H7 (cell line): ENCODE measurements at places on chromosomes 12 and 14.

DNA sequence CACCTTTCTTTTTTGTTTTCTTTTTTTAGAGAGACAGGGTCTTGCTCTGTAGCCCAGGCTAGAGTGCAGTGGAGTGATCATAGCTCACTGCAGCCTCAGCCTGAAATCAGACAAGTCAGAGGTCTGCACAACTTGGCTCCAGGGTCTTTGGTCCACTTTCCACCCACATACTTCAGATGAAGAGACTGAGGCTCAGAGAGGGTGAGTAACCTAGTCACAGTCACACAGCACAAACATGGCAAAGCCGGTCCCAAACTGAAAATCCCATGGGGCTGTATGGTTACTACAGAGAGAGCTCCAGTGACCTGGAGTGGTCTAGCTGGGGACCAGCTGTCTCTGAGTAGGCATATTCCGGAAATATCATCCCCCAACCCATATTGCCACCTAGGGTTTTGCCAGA is 19.2 kb downstream of the LHX5 start:
- no peak for DNase-seq

DNA sequence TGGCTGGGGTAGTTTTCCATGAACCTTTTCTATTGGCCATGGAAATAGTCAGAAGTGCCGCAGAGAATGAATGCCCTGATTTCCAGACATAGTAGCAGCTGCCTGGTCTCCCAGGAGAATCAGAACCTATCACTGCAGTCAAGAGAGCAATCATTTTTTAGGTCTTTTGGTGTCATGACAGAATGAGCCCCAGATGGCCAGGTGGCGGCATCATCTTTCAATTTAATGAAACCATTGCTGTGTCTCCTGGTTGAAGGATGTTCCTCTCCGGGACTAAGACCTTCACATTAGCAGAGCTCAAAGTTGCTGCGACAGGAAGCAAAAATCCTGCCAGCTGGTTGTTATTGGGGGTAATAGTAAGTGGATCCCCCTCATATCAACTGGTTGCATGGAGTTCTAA is 18.8 kb downstream of the TNFAIP2 start:
- DNase-seq, result no peak

- DNase-seq, result no peak
Observed at GRCh38 chr12:119730381-119730780, 62.4 kb downstream of the PRKAB1 start.

DNA sequence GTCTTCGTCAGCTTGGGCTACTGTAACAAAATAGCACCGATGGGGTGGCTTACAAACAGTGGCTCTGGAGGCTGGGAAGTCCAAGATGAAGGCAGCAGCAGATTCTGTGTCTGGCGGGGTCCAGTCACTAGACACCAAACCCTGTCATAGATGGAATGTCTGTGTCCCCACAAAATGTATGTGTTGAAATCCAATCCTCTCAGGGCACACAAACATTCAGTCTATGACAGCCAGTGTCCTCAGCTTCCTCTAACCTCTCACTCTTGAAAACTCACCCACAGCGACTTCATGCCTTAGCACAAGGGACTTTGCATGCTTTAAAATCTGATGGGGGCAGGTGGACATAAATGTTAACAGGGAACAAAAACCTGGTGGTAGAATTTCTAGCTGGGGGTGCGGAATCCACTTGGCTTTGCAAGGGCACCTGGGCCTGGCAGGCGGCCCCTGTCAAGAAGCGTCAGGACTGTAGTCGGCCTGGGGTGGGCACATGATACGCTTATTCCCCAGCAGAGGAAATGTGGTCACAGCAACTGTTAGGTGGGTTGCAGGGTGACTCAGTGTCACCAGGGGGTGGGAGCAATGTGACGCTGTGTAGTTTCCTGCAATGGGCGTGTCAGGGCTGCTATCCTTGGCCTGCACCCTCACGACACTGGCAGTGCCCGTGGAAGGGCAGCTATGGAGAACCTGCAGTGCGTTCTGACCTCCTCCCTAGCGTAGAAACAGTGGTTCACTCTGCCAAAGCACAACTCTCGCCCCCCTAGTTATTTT is 17.7 kb downstream of the RIN3 start:
- DNase-seq, result no peak

DNA sequence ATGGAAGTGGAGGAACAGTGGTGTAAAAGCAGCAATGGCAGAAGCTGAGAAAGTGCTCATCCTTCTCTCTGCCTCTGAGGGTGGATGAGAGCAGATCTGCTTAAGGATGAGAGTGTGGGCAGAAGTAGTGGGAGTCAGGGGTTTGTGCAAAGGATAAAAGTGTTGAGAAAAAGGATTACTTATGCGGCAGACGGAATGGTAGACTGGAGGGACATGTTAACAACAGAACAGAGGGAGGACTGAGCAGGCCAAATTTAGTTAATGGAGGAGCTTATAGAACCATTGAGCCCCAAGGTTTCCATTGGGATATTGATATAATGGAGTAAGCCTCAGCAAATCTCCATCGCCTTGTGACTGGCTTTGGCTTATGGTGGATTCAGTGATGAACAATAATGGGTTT is 25.5 kb downstream of the TRHDE start:
- DNase-seq, result no peak

- no peak for DNase-seq
Observed at GRCh38 chr14:69133206-69134125, 19.5 kb downstream of the DCAF5 start.

GRCh38 chr14:60596139-60596538 is 53.1 kb downstream of the SIX1 start:
- no peak for DNase-seq

GRCh38 chr12:17159506-17160300 is 553.7 kb upstream of the LMO3 start:
- DNase-seq, result no peak

DNA sequence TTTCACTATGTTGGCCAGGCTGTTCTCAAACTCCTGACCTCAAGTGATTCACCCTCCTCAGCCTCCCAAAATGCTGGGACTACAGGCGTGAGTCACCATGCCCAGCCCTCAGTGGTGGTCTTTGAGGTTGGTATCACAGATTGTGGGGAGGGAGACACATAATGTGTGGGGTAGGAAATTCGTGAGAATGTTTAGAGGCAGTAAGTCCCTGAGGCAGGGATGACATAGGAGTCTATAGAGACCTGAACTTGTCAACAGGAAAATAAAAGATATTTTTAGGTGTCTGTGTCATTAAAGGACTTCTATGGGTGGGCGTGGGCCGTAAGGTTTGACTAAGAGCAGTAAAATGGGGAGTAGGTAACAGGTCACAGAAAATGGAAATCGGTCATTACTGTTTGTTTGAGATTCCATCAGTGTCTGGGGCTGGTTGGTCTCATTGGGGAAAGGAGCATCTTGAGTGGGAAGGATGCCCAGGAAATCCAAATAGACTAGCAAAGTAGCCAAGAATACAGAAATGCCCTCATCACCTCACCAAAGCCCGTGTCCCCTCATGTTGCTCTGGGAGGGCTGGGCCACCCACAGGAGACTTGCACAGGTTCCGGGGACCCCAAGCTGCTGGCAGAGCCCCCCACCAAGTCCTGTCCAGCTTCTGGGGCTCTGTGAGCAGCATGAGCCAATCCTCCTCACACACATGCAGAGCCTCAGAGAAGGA is 63.6 kb upstream of the BCL2L14 start:
- DNase-seq, result no peak

GRCh38 chr12:21800011-21800410 is 25.5 kb upstream of the KCNJ8 start:
- DNase-seq, result no peak

DNA sequence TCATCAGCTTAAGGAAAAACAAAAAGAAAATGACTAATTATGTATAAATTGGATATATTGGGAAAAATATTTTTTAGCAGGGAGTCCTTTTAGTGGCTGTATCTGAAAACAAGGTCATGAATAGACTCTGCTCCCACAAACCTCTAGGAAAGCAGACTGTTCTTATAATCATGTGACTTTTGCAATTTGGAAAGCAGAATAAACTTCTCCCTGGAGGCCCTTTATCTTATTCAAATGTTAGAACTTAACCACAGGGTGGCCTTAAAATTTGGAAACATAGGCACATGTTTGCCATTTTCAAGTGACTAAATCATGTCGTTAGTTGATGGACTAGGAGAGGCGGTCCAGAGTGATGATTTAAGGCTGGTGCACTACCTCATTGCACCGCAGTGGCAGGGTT is 196.6 kb upstream of the KRR1 start:
- no peak for DNase-seq

DNA sequence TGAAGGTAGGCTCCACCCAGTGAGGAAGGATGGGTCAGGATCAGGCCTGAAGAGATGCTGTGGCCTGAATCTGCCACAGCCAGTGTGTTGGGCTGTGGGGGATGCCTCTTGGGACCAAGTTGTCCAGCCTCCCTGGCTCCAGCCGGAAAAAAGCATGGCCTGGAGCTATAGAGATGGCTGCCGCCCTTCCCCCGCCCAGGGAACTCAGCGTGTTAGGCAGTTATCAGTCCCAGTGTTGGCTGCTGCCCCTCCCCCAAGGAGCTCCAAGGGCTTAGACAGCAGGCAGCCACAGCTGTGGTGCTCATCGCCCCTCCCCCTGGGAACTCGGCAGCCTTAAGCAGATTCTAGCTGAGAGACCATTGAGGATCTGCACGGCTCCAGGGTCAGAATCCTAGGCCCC is 158.0 kb downstream of the CAPZA3 start:
- no peak for DNase-seq

DNA sequence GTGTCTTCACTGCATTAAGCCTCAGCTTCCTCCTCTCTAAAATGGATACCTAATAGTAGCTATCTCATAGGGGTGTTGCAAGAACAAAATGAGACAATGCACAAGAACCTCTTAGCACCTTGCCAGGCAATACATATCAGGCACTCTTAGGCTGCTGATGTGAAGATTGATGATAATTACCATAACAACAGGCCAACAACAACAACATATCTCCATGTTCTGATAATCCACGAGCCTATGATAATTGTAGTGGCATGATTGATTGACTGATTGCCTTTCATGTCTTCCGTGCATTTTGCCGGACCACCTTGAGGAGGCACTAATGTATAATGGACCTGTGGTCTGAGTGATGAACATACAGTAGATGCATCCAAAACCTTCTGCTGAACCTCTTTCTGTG is 50.7 kb upstream of the WSCD2 start:
- no peak for DNase-seq

DNA sequence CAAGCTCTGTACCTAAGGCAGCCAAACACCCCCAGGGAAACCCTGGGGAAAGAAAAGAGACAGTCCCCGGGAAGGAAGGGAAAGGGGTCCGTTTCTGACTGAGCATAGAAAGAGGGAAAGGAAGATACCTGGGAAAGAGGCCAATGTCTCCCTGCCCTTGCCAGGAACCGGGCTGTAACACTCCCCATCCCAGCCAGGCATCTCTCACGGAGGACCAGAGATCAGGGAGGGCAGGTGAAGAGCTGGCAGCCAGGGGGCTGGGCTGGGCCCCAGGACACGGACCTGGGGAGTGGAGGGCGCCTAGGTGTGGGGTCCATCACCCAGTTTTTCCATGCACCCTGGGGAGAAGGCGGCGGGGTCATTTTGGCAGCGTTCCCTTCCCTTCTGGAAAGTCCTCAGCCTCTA is 18.9 kb upstream of the PLEKHH1 start:
- DNase-seq, result peak; percentile 67
